Ureter (tissue), 1 donor: ENCODE measurements at places on chromosomes 7 and 10. TPM values are rescaled to one million over a fixed set of nuclear protein-coding genes. Genes with fewer than 3 reads are reported as not detected.

- peak; percentile 27 for DNase-seq
Observed at GRCh38 chr10:116113721-116114501, 159.1 kb downstream of the GFRA1 start.

GRCh38 chr7:117716707-117717299 is 156.4 kb downstream of the CTTNBP2 start:
- DNase-seq, result no peak

DNA sequence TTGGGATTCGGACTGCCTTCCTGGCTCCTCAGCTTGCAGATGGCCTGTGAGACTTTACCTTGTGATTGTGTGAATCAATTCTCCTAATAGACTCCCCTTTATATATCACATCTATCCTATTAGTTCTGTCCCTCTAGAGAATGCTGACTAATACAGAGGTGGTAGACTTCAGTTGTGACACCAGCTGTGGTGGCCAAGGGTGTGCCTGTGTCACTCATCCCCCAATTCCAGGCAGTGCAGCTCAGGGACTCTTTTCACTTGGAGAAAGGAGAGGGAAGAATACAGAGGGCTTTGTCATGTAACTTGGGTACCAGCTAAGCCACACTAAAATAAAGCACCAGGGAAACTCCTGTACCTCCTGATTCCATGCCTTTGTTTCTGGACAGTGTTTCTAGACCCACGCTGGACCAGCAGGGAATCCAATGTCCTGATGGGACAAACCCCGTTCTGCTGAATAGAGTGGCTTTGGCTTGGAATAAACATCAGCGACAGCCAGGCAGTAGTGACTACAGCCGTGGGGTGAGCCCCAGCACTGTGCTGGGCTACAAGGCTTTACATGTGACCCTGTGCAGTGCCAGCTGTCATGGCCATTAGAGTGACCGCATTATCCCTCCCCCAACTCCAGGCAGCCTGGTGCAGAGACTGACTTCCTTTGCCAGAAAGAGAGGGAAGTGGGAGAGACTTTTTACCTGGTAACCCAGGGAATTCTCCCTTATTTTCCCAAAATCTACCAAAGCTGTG is 233.6 kb downstream of the ANK3 start:
- no peak for DNase-seq

DNA sequence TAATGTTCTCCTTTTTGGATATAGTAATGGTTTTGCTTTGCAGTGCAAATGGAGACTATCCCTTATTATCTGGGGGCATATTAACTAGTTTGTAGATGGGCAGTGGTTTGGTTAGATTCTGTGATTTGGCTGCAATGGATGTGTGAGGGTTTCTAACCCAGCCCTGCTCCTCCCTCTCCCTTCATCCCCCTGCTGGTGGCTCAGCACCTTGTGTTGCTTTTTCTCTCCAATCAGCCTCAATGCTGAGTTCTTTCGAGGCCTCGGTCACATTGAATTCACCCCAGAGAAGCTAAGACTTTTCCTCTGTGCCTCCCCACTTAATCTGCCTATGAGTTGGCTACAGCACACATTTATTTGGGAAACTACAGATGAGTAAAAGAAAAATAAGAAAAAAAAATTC is 120.0 kb downstream of the MALRD1 start:
- no peak for DNase-seq

- no peak for DNase-seq
Observed at GRCh38 chr7:64811767-64812166, 17.5 kb downstream of the ZNF138 start.

DNA sequence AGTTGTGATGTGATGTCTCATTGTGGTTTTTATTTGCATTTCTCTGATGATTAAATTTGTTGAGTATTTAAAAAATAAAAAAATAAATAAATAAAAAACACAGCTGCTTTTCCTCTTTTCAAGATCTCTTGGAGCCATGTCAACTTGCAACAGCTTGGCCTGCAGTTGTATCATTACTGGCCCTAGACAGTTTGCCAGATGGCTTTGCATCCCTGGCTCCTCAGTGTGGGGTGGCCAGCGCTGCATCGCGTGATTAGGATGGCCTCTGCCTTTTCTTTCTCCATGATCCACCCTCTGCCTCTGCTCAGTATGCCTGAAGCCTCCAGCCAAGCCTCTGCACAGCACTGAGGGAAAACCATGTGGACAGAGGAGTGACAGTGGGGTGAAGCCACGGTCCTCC is 96.8 kb downstream of the PPP1R3C start:
- no peak for DNase-seq

Gene HGF
- total RNA-seq, result 20.9 TPM

DNA sequence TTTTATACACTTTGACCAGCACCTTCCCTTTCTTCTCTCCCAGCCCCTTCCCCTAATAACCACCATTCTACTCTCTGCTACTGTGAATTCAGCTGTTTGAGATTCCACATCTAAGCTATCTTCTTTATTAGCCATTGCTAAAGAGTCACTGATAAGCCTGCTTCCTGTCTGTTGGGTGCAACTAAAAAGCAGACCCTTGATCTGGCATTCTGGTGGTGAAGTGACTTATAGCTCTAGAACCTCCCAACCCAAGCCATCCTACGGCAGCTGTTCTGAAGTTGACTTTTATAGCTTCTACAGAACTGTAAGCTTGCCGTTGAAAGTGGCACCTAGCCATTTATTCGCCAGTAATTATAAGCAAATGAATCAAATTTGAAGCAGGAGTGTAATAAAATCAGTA is 105.6 kb downstream of the AHR start:
- no peak for DNase-seq

GRCh38 chr7:17564678-17565212 is 266.3 kb downstream of the AHR start:
- no peak for DNase-seq

- no peak for DNase-seq
Observed at GRCh38 chr7:142671506-142671905, 77.8 kb upstream of the PRSS1 start.

GRCh38 chr10:92920866-92921265 is 72.5 kb downstream of the EXOC6 start:
- no peak for DNase-seq

- no peak for DNase-seq
Observed at GRCh38 chr7:22317632-22318031, 39.3 kb downstream of the RAPGEF5 start.

Gene PDLIM1
- total RNA-seq, result 405 TPM
